ENCODE measurements at places on chromosomes 11 and 22.

DNA sequence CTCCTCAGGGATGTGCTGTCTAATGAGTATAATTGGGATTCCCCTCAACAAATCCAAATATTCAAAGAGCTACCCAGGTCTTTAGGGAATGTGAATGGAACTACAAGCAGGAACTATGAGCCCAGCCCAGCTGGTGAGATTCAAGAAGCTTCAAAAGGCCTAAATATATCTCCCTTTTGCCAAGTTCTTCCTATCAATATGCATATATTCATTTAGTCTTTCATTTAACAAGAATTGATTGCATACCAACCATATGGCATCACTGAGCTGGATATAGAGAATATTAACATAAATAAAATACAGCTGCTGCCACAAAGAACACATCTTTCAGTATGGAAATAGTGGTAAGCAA lies 58.9 kb upstream of the PRSS23 start:
- DNase-seq = no peak

DNA sequence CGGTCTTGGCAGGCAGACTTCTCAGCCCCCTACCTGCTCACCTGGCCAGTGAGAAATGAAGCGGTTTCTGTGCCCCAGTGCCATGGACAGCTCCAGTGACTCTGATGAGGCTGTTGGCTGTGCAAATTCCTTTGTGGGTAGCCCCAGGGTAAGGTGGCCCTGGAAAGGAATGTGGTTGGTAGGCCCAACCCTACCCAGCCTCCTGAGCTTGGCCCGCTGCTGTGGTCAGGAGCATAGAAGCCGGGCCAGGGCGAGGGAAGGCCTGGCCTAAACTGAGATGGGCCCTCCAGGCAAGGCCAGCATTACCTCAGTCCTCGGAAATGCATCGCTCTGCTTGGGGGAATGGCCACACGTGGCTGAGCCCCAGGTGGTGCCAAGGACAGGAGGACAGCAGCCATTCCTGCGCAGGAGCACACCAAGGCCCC lies 16.9 kb downstream of the DAGLA start:
- no peak for DNase-seq

- no peak for DNase-seq
Measured at GRCh38 chr11:68993546-68993945, 12.8 kb upstream of the MRGPRD start.

DNA sequence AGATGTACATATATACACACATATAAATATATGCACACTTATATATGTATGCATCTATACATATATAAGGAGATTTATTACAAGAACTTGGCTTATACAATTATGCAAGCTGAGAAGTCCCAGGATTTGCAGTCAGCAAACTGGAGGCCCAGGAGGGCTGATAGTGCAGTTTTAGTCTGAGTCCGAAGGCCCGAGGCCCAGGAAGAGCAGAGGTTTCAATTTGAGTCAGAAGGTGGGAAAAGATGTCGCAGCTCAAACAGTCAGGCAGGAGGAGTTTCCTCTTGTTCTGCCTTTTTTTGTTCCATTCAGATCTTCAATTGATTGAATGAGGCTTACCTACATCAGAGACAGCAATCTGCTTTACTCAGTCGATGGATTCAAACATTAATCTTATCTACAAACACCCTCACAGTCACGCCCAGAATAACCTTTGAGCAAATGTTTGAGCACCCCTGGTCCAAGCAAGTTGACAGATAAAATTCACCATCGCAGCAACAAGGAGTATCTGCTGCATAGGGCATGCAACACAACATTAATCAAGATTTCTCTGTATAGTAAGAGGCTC lies 4.0 kb upstream of the SGSM1 start:
- no peak for DNase-seq

DNA sequence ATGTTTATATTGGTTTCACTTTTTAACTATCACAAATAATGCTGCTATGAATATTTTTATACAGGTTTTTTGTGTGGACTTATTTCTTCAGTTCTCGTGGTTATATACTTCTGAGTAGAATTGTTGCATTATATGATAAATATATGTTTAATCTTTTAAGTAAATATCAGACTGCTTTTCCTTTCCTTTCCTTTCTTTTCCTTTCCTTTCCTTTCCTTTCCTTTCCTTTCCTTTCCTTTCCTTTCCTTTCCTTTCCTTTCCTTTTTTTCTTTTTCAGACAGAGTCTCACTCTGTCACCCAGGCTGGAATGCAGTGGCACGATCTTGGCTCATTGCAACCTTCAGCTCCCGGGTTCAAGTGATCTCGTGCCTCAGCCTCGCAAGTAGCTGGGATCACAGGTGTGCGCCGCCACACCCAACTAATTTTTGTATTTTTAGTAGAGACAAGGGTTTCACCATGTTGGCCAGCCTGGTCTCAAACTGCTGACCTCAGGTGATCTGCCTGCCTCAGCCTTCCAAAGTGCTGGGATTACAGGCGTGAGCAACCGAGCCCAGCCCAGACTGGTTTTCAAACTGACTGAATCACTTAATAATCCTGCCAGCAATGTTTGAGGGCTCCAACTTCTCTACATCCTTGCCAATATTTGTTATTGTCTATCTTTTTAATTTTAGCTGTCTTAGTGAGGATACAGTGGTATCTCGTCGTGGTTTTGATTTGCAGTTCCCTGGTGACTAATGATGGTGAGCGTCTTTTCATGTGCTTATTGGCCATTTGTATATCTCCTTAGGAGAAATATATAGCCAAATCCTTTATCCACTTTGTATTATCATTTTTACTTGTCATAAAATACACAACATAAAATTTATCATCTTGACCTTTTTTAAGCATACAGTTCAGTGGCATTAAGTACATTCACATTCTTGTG lies 21.9 kb downstream of the HTR3B start:
- peak; percentile 50 for DNase-seq

DNA sequence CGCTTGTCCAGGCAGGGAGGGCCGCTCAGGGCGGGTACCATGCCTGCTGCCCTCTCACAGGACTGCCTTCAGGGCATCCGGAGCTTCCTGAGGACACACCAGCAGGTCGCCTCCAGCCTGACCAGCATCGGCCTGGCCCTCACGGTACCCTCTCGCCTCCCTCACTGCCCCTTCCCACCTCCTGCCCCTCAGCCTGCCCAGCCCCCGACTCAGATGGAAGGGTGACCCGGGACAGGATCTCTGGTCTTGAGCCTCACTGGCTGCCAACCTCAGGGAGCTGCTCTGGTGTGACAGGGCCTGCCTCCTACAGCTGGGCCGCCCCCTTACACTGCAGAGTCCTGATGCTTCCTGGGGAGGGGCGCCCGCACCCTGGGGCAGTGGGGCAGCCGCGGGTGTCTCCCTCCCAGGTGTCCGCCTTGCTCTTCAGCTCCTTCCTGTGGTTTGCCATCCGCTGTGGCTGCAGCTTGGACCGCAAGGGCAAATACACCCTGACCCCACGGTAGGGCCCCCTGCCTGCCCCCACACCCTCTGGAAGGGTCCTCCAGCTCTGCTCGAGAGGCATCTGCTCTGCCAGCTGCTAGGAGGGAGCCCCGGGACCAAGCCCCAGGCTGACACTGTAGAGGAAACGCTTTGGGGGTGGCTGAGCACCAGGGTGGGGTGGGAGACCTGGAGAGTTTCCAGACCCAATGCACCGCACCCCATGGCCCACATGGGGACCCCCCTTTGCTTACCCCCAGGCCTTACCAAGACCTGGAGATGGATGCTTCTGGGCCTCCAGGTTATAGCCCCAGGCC lies 14.6 kb downstream of the TSPAN32 start:
- no peak for DNase-seq

DNA sequence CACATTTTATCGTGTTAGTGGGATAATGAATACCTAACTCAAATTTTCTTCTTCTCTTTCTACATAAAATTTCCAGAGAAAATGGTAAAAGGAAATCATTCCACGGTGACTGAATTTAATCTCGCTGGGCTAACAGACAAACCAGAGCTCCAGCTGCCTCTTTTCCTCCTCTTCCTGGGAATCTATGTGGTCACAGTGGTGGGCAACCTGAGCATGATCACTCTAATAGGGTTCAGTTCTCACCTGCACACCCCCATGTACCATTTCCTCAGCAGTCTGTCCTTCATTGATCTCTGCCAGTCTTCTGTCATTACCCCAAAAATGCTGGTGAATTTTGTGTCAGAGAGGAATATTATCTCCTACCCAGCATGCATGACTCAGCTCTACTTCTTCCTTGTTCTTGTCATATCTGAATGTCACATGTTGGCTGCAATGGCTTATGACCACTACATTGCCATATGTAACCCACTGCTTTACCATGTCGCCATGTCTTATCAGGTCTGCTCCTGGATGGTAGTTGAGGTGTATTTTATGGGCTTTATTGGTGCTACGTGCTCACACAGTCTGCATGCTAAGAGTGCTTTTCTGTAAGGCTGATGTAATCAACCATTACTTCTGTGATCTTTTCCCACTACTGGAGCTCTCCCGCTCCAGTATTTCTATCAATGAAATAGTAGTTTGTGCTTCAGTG lies 24.1 kb downstream of the OR10D3 start:
- no peak for DNase-seq

DNA sequence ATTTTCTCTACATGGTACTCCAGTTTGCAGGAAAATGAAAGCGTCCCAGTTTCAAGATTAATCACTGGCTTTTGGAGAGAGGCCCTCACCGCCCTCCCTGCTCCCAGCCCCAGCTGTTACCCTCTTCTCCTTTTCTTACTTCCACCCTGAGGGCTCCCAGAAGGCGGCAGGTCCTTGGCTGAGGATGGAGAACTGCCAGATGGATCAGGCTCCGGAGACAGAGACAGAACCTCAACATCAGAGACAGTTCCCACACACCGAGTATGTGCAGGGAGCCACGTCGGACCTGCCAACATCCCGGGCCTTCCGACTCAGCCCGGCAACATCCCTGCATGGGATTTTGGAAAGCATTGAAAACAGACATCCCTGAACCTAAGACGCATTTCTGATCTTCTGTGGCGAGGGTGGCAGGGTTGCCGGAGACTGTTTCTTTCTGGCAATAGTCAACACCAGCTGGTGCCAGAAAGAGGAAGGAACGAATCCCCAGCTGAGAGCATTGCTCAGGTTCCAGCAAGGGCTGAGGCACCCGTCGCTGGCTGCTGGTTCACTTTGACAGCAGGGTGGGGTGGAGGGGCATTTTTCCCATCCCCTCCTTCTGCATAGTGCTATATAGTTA lies 467.1 kb downstream of the MIAT start:
- DNase-seq = no peak

DNA sequence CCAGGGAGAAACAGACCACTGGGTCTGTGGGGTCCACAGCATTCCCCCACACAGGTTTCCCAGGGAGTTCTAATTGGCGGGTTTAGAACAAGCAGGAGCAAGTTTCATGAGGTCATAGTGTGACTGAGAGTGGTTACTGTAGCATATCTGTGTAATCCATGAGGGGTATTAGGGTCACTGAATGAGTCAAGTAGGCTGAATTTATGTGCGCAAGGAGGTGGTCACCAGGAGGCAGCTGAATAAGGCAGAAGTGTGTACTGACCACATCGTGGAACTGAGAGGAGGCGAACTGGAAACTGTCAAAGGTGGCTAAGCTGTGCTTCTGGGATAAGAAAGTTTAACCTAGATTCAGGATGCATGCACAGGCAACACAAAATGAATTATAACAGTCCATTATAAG lies 876.0 kb downstream of the METTL15 start:
- peak; percentile 51 for DNase-seq

- peak; percentile 82 for DNase-seq
Measured at GRCh38 chr22:38177926-38178604, 3.6 kb downstream of the PLA2G6 start.

DNA sequence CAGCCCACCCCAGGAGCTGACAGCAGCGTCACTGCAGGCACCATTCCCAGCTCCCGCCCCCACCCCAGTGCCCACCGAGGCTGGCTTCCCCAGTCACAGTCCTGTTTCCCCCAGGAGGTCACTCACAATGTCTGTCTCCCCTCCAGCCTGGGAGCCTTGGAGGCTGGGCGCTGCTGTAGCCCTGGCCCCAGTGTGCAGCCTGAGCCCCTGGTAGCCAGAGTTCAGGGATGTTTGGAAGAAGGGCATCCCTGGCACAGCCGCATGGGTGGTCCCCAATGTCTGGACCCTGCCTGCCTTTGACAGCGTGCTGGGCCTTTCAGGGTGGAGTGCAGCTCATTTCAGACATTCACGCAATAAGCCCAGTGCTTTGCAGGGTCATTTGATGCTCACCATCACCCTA lies 4.3 kb downstream of the CAPN5 start:
- no peak for DNase-seq

DNA sequence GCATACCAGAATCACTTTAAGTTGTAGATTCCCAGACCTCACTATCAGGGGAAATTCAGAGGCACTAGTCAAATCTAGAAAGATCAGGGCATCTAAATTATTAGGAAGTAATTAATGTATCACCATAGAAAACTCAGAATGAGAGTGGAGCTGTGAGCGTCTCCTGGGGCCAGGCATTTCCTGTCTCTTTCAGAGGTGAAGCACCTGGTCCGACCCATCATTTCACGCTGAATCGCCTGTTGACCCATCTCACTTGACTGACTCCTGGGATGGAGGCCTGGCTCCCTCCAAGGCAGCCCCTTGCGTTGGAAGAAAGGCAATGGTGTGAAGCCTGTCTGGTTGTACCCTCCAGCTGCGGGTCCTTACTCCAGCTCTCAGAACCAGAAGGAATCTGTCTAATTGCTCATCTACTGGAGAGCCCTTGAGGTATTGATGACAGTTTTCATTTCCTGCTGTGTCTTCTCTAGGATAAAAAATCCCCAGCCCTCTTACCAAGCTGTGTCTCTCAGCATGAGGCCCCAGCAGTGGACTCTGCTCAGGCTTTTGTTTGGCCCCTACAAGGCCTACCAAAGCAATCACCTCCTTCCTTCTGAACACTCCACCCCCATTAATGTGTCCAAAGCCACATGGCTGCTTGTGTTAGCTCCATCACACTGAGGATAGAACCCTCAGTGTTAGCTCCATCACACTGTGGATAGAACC lies 93.2 kb upstream of the SYT13 start:
- DNase-seq = no peak

GRCh38 chr22:33605666-33606065 lies 314.6 kb downstream of the LARGE1 start:
- DNase-seq = no peak

- no peak for DNase-seq
Measured at GRCh38 chr22:39242595-39243438, 2.0 kb downstream of the PDGFB start.

- peak; percentile 64 for DNase-seq
Measured at GRCh38 chr22:50252082-50253045, 1.3 kb upstream of the HDAC10 start.

DNA sequence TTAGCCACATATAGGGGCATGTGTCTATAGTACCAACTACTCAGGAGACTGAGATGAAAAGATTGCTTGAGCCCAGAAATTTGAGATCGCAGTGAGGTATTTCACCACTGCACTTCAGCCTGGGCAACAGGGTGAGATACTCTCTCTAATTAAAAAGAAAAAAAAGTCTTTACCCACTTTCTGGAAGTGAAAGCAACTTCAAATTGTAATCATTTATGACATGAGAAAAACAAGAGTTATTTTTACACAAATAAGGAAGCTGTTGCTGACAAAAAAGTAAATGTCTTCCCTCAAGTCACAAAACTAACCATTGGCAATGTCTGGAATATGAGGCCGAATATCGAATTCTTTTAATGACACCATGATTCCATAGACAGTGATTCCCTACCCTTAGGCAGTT lies 71.4 kb downstream of the GLYATL1 start:
- DNase-seq = no peak

DNA sequence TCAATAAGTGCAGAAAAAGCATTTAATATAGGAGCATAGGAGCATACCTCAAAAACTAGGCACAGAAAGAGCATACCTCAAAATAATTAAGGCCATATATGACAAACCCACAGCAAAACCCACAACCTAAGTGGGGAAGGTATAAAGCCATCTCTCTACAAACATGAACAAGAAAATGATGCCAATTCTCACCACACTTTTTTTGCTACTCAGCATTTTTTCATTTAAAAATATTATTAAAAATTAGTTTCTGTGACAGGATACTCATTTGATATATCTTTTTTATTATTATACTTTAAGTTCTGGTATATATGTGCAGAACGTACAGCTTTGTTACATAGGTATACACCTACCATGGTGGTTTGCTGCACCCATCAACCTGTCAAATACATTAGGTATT lies 352.0 kb downstream of the LUZP2 start:
- DNase-seq = no peak

All from iris pigment epithelial cell (primary cell).